Activated CD4-positive, alpha-beta T cell treated with anti-CD3 and anti-CD28 coated beads for 48 hours (primary cell): ENCODE measurements at places on chromosomes 6 and 20.

DNA sequence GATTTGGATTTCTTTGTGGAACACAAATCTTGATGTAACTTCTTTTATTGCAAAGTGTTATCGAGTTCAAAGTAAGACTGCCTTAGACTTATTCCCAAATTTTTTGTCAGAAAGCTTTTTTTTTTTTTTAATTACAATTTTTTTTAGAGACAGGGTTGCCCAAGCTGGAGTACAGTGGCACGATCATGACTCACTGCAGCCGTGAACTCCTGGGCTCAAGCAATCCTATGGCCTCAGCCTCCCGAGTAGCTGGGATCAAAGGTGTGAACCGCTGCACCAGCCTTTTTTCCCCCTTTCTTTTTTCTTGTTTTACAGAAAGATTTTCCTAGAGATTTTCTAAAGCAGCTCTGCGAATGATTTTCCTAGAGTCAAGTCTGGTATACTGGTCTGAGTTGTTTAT lies 2.8 kb downstream of the RIOK1 start:
- no peak for DNase-seq

DNA sequence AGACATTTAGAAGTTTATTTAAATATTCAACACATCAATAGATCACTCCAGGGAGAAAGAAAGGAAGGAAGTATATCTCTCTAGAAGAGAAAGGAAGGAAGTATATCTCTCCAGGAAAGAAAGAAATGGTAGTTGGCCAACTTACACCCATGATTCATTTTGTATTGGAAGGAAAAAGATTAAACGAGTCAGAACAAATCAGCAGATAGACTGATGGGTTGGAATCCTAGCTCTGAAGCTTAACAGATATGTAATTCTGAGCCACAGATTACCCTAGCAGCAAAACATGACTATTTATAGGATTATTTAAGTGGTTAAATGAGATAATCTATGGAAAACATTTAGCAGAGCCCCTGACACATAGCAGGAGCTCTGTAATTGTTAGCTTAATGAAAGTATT lies 27.1 kb downstream of the COL12A1 start:
- no peak for DNase-seq

GRCh38 chr6:44727651-44728630 lies 340.4 kb downstream of the CDC5L start:
- DNase-seq = no peak

- no peak for DNase-seq
These were observed 105.7 kb upstream of the LAMP5 start for GRCh38 chr20:9408422-9409300.

DNA sequence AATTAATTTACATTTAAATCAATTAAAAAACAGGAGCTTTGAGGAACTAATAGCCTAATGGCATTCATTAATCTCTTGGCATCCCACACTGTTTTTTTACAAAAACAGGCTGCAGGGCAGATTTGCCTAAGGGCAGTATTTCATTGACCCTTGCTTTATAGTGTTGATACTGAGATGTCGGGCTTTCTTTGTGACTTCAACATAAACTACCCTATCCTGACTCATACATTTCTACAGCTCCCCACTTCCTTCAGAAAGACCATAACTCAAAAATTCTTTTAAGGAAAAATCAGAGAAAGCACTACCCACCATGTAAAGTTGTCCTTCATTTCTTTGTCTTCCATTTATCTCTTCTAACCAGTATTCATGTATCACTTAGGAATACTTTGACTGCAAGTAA lies 92.2 kb upstream of the NT5E start:
- no peak for DNase-seq

- DNase-seq = no peak
These were observed 135.6 kb downstream of the GMPR start for GRCh38 chr6:16374016-16374415.

DNA sequence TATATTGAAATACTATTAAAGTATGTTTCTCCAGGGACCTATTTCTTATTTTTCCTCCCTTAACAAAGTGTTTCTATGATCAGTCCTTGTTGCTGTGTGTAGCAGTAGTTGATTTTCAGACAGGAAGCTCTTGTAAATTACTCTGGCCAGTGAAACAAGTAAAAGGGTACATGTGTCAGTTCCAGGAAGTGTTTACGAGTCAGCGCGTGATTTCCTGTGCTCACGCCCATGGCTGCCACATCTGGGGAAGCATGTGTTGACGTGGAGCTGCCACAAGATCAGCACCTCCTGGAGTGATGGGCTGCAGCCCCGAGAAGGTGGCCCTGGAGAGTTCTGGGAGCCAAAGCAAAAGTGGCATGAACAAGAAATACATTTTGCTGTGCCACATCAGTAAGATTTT lies 38.6 kb upstream of the GGTLC1 start:
- DNase-seq = peak; percentile 78

DNA sequence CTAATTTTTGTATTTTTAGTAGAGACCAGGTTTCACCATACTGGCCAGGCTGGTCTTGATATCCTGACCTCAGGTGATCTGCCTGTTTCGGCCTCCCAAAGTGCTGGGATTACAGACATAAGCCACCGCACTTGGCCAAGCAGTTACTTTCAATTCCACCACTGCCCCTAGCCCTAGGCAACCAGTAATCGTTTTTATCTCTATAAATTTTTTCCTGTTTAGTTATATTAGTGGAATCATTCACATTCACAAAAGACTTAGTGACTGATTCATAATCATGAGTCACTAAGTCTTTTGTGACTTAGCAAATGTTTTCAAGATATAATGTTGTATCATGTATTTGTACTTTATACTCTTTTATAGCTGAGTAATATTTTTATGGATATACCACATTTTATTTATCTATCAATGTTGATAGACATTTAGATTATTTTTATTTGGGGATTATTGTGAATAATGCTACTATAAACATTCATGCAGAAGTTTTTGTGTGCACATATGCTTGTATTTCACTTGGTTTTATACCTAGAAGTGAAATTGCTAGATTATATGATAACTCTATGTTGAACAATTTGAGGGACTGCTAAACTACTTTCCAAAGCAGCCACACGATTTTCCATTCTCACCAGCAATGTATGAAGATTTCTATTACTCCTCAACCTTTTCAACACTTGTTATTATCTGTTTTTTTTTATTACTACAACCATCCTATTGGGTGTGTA lies 421.4 kb upstream of the ID4 start:
- DNase-seq = no peak

GRCh38 chr20:54223751-54224150 lies 15.9 kb downstream of the PFDN4 start:
- no peak for DNase-seq

DNA sequence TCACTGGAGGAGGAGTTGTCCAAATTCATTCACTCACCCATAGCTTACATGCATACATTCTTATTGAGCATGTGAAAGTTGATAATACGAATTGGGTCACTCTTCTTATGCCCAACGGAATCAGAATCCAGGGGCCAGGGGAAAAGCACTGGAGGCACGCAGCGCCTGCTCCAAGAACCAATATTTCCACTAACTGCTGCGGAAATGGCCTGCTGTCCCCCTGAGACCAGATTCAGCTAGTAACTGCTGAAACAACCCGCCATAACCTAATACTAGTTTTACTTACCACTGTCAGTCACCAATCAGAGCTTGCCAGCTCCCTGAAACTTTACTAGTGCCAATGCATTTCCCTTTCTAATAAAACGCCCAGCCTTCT lies 641 bp upstream of the FKBP1A start:
- DNase-seq = no peak

- DNase-seq = no peak
These were observed 176.6 kb upstream of the KCNK16 start for GRCh38 chr6:39499053-39499452.

- DNase-seq = no peak
These were observed 109.1 kb upstream of the ENPP5 start for GRCh38 chr6:46279874-46280273.

- DNase-seq = peak; percentile 26
These were observed 71.2 kb downstream of the LY86 start for GRCh38 chr6:6659600-6660327.

DNA sequence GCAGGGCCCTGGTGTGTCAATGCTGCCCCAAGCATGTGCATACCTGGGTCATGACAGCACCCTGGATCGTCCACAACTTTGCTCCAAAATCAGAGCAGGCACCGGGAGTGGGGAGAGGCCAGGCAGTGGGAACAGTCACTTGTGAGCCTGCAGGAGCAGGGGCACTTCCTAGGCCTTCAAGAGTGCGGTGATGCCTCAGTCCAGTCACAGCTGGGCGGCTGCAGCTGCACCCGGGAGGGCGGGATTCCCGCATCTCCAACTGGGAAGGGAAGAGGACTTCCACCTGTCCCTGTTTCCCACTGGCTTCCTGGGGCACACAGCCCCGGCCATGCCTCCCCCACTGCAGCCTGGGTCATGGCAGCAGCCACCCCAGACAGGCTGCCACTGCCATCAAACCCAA lies 191.3 kb upstream of the DEFB112 start:
- no peak for DNase-seq

DNA sequence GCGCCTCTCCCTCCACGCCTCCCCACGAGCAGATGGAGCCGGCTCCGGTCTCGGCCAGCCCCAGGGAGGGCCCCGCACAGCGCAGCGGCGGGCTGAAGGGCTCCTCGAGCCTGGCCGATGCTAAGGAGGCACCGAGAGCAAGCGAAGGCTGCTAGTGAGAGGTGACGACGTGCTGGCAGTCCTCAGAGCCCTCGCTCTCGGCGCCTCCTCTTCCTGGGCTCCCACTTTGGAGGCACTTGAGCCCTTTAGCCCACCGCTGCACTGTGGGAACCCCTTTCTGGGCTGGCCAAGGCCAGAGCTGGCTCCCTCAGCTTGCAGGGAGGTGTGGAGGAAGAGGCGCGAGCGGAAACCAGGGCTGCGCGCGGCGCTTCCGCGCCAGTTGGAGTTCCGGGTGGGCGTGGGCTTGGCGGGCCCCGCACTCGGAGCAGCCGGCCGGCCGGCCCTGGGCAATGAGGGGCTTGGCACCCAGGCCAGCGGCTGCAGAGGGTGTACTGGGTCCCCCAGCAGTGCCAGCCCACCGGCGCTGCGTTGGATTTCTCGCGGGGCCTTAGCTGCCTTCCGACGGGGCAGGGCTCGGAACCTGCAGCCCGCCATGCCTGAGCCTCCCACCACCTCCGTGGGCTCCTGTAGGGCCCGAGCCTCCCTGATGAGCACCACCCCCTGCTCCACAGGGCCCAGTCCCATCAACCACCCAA lies 2.5 kb upstream of the TMEM14C start:
- DNase-seq = peak; percentile 64

- DNase-seq = no peak
These were observed 26.3 kb upstream of the RIMS4 start for GRCh38 chr20:44836601-44837120.

DNA sequence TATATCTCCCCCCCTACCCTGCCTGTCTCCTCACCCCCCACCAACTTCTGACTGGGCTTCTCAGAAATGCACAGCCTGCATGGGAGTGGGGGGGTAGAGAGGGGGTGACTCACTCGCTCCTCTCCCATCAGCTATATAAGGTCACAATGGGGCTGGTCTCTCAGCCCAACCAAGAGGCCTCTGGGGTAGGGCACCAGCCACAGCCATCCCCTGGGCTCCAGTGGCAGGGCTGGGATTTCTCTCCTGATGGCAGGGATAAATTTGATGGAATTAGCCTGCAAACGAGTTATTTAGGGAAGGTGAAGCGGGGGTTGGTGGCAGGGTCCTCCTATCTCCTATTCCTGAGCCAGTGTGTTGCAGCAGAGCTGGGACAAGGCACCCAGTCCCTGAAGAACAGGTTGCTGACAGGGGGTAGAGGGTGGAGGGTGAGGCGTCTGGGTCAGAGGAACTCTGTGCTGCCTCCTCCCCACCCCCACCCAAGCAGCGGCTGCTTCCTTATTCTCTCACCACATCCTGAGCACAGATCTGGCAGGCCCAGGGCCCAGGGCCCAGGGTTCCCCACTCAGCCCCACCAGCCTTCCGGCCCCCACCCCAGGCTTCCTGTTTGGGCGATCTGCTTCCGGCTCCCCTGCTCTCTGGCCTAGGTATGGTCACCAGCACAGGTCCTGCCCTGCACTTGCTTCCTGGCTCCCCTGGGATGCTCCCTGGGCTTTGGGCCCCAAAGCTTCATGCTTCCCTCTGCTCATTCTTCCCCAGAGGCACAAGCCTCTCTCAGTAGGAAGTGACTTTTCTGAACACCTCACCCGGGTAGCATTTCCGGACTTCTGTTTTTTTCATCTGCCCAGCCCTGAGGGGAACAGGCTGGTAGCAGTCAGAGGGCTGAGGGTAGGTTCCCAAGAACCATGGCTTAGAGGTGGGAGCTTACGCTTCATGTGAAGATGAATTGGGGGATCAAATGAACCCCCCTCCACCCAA lies 4.0 kb downstream of the PPP1R18 start:
- DNase-seq = peak; percentile 91

- no peak for DNase-seq
These were observed 434.7 kb downstream of the BCKDHB start for GRCh38 chr6:80541181-80541580.

- DNase-seq = no peak
These were observed 136.8 kb upstream of the RNF24 start for GRCh38 chr20:4151991-4152695.

DNA sequence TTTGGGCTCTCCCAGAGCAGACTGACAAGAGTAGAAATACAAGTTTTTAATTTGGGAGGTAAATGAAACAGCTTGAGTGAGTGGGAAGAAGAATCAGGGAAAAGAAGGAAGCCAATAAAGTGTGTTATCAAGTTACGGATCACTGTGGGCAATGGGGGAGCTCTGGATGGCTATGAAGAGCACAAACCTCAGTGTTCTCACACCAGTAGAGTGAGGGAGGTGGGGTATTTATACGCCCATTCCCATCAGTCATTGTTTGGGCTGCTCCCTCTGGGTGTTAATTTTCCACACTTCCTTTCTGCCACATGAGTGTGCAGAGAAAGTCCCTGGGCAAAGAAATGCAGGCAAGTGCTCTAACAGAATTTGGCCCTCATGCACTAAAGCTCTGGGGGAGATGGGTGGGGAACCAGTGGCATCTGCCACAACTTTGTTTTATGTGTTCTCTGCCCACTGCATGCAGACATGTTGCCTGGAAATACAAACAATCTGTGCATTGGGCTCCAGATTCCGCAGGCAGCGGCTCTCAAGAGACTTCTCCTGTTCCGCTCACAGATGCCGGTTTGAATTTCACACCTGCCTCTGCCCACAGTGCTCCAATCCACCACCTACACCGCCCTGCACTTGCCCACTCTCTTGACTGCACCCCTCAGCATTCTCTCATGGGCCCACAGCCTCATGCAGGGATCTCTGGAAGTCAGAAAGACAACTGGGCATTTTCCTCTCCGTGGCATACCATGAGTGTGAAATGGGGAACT lies 211.1 kb upstream of the RNF24 start:
- DNase-seq = no peak

DNA sequence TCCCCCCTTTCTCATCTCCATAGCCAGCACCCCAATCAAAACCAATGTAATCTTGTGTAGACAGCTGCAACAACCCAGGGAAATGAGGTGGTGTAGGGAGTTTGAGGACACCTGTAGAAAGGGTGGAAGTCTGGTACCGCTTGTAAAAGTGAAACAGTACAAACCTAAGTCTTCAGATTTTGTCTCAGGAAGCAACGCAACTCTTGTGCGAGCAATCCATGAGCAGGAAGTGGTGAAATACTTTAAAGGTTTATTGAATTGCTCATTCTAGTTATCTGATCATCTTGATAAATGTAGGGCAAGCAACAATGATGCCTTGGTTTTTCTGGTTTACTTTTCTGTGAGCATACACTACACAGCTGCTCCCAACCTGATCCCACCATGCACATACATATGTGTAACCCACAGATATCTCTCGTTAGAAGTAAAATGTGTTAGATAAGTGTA lies 71.1 kb upstream of the THEMIS start:
- DNase-seq = peak; percentile 47

- DNase-seq = no peak
These were observed 12.5 kb downstream of the PRIM2 start for GRCh38 chr6:57329933-57330332.
